ENCODE measurements at places on chromosomes 3 and 15. TPM values are rescaled to one million over a fixed set of nuclear protein-coding genes. Genes with fewer than 3 reads are reported as not detected.

Gene GOLGA6D
- not detected for total RNA-seq

Gene ACAP2
- total RNA-seq: 46.0 TPM

Gene BCL2A1
- not detected for total RNA-seq

Gene TM4SF1
- total RNA-seq: 28.9 TPM

Gene AADAC
- not detected for total RNA-seq

Gene KCNAB1
- 0.72 TPM for total RNA-seq

Gene ZIC1
- total RNA-seq: 0.30 TPM

Gene GRIP2
- total RNA-seq: 3.3 TPM

Gene ECE2
- total RNA-seq: not detected

Gene KCNMB2
- not detected for total RNA-seq

Gene GHRL
- total RNA-seq: not detected

Gene SAMMSON
- total RNA-seq: not detected

Gene ZNF592
- 25.1 TPM for total RNA-seq
